Activated CD4-positive, CD25-positive, alpha-beta regulatory T cell treated with anti-CD3 and anti-CD28 coated beads, Interleukin-2, amount 50 U/mL, for 72 hours (primary cell): ENCODE measurements at places on chromosomes 6 and 20.

- no peak for DNase-seq
These were observed 17.0 kb downstream of the DACT2 start for GRCh38 chr6:168302534-168302933.

DNA sequence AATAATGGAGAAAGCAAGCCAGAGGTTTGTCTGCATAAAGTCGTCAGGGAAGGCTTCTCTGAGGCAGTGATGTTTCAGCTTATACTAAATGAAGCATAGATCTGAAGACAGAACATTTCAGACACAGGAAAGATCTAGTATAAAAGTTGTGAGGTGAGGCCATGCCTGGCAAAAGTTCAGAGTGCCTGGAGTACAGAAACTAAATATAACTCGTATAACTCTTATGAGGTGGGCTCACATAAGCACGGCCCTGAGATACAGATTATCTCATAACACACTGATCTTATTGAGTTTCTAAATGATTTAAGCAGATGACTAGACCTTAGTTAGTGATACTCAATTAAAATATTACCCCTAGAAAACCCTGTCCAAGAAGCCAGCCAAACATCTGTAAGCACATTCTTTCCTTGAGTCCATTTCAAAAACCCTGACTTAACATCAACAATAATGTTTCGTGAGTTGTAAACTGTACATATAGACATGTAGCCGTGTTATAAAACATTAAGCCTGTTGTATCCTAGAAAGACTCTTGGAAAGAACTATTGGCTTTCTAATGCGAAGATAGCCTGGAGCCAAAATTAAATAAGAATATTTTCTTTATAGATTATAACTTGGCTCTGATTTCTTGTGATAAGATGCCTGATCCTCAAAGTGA is 667.6 kb downstream of the TENT5A start:
- DNase-seq = no peak

GRCh38 chr6:166575205-166575604 is 11.3 kb downstream of the RAMACL start:
- no peak for DNase-seq

- DNase-seq = no peak
These were observed 83.2 kb upstream of the EYA2 start for GRCh38 chr20:46811224-46812084.

GRCh38 chr20:9531581-9531980 is 17.2 kb downstream of the LAMP5 start:
- DNase-seq = no peak

DNA sequence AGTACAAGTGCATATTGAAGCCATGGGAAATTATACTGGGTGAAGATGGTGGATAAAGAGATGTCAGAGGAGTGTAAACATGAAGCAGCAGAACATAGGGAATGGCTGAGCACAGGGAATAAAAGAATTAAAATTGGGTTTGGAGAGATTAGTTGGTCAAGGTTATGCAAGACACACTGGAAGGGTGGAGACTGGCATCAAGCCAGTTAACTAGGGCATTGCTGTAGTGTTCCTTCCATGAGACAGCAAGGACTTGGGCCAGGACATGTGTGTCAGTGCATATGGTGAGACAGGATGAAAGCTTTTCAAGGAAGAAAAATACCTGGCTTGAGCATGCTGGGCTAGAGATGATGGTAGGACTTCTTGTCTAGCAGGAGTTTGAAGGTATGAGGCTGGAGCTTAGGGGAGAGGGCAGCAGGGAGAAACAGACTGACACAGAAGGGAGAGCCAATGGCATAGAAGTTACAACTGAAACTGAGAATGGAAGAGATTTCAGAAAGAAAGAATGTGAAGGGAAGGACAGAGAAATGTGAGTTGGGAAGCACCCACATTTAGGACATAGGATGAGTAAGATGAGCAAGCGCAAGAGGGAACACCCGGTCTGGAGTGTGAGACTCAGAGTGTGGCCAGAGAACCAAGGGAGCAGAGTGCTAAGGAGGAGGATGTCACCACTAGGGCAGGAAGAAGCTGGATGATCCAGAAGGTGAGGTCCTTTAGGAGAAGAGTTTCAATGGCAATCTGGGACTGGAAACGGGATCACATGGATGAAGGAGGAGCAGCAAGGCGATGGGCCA is 14.5 kb upstream of the TMEM170B start:
- no peak for DNase-seq

DNA sequence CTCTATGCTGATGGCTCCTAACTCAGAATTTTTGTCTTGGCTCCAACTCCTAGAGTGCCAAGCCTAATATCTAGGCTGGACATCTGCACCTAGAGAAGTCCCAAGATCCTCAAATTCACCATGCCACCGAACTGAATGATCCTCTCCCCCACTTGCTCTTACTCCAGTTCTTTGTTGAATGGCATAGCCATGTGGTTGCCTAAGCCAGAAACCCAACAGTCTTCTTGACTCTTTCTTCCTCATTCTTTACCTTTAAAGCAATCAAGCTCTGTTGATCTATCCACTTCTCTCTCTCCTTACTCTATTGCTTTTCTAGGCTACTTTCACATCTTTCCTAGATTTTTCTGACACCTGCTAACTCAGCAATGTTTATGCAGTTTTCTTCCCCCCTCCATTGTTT is 126.5 kb upstream of the FOXO3 start:
- no peak for DNase-seq

GRCh38 chr6:167671977-167672687 is 154.6 kb upstream of the AFDN start:
- DNase-seq = no peak

GRCh38 chr6:56708810-56709597 is 66.3 kb upstream of the DST start:
- no peak for DNase-seq

DNA sequence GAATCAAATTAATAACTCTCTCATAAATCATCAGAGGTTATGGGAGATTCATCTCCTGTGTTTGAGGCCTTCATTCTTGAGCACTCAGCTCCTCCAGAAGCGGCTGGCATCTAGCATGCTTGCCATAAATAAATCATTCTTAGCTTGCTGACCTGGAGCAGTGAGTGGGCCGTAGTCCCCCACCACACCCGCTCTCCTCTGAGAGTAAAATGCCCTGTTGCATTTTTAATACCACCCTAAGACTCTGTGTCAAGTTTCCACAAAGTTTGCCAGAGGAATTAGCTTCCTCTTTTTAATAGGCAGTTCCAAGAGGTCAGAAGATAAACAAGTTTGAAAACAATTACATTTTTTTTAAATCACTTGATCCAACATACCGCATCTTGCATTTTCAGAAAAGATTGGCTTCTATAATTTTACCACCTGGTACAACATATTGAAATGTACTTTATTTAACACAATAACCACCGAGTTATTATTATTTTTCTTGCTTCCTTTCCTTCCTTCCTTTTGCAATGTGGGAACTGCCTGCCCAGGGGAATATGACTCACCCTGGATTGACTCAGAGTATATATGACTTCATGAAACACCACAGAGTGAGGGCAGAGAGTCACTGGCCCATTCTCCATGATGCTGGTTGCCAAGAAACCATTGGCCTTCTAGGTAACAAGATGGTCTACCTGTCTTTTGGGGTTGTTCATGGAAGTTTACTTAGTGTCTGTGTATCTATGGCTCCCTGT is 29.4 kb upstream of the CLIC5 start:
- no peak for DNase-seq

- DNase-seq = no peak
These were observed 55.9 kb downstream of the MAP3K5 start for GRCh38 chr6:136736281-136736960.

- DNase-seq = no peak
These were observed 131.2 kb upstream of the SPACA1 start for GRCh38 chr6:87916446-87916845.

GRCh38 chr6:39980839-39981580 is 46.7 kb upstream of the MOCS1 start:
- DNase-seq = no peak

GRCh38 chr6:9921366-9921765 is 493.5 kb downstream of the TFAP2A start:
- DNase-seq = no peak

- DNase-seq = no peak
These were observed 3.7 kb downstream of the MRPS18A start for GRCh38 chr6:43683708-43684455.

DNA sequence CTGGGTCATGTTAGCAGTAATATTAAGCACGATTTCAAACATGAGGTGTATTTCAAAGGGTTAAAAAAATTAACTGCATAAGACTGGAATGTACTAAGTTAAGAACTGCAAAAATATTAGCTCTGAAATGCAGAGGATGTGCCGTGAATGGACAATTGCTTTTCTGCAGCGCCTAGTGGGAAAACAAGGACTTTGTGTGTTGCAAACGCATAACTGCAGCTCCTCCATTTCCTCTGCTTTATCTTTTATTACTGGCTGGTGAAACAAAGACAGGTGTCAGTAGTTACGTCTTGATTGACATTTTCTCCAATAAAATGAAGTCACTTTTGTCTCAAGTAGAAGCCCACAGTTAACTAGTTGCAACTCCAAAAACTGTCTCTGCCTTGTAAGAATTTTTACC is 1.7 kb downstream of the PDE7B start:
- no peak for DNase-seq

GRCh38 chr6:7685276-7685675 is 40.6 kb upstream of the BMP6 start:
- no peak for DNase-seq

GRCh38 chr20:38569747-38570525 is 11.1 kb upstream of the ADIG start:
- DNase-seq = no peak

GRCh38 chr6:41438746-41439145 is 103.3 kb downstream of the NCR2 start:
- no peak for DNase-seq
